ENCODE measurements at places on chromosomes 2 and 18.

DNA sequence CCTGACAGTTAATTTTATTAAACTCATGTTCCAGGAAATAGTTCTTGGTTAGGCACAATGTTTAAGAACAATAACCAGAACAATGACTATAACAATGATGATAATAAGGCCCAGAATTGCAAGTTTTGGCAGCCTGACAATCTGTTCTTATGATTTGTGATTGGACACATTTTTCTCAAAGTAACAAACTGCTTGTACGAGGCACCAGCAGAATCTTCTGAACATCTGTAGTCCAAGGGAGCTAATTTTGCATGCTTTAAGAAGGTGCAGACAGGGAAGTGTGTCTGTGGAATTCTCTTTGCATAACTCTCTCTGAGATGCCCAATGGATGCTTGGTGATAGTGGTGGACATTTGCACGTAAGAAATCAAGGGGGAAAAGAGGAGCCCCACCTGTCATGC lies 709.3 kb downstream of the SLC4A3 start:
- no peak for DNase-seq

GRCh38 chr2:50535971-50536759 lies 495.8 kb downstream of the NRXN1 start:
- no peak for DNase-seq

DNA sequence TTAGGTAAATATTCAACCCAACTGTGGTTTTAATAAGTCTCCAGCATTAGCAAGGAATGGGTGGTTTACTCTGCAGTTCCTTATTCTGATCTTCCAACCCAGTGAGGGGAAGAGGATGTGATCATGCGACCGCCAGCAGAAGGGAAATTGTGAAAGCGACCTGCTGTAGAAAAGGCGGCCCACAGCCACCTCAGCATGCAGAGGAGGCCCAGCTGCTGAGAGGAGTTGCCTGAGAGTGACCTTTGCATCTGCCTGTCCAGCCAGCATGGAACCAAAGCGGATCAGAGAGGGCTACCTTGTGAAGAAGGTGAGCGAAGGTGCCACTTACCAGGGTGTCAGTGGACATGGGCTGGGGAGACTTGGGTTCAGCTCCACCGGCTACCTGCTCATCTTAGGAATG lies at the start of gene PLEK:
TSS of gene PLEK (plus strand) at position 196 of the 400 bp plus-strand sequence. CDS start at position 266, 70 bp downstream.
- no peak for DNase-seq

DNA sequence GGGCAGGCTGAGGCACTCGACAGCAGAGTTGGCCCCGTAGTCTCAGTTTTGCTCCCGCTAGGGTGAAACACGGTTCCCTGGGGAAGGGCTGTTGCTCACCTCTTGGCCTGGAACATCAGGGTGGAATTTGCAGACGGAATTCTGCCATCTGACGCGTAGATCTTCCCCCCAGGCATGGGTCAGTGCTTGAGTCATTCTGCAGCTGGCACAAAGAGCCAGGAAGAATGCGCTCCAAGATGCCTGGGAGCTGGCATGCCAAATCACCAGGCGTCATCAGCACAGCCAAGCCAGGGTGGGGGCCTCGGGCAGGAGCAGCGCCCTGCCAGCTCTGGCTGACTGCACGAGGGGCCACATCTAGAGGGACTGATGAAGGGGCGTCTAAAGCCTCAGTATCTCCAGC lies 42.7 kb downstream of the ODC1 start:
- no peak for DNase-seq

DNA sequence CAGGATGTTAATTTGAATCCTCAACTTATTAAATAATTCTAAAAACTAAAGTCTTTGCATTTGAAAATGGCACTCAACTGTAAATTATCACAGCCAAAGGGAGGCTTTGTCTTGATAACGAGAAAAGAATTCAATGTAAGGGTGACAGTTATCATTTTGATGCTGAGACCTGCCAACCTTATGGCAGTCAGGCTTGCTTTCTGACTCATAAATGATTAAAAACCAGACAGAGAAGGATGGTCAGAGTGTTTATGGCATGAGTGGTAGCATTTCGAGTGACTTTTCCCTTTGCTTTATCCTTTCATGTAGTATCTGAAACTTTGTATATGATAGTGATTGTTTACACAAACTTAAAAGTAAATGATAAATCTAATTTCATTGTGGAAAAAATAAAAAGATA lies 53.9 kb upstream of the EPC2 start:
- no peak for DNase-seq

- DNase-seq, result no peak
Measured at GRCh38 chr2:29871541-29871940, 49.8 kb downstream of the ALK start.

- DNase-seq, result no peak
Measured at GRCh38 chr2:84924173-84925106, 19.0 kb downstream of the TMSB10 start.

Data from D721Med (cell line).